Gastrocnemius medialis (tissue), 4 donors: ENCODE measurements at places on chromosomes 4 and X. TPM values are rescaled to one million over a fixed set of nuclear protein-coding genes. Genes with fewer than 3 reads are reported as not detected.

- DNase-seq: no peak
These were observed 273.1 kb upstream of the ARSJ start for GRCh38 chr4:114252499-114252898.

- DNase-seq: no peak
These were observed 852 bp upstream of the WDR44 start for GRCh38 chrX:118345045-118345463.

GRCh38 chr4:185624259-185624589, 88.9 kb upstream of the PDLIM3 start:
- no peak for DNase-seq

- no peak for DNase-seq
These were observed 20.5 kb upstream of the PRR32 start for GRCh38 chrX:126799059-126799458.

DNA sequence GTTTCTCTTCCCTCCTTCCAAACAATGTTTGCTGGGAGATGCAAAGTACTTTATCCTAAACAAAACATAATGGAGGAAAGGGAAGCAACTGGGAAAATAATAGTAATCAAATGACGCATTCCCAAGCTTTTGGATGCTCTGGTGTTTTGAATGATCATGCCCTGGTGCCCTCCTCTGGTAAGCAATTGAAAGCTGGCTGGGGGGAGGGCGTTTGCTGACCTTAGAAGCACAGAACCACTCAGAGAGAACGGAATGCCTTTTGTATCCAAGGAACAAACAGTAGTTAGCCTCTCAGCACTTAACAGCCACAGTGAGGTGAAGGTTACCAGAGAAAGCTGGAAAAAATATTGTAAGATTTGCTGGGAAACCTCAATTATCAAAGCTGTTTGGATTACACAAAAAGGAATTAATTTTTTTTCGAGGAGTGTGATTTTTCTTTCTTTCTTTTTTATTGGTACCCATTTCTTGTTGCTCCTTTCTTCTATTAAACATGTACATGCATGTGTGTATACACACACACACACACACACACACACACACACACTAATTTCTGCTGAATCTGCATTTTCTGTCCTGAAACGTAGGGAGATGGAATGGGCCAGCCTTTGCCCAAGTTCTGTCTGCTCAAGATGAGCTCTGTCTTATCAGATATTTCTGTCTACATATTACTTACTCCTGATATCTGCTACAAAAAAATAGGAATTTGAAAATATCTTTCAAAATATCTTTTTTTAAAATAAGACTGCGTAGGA, 155.8 kb upstream of the IGFBP7 start:
- no peak for DNase-seq

DNA sequence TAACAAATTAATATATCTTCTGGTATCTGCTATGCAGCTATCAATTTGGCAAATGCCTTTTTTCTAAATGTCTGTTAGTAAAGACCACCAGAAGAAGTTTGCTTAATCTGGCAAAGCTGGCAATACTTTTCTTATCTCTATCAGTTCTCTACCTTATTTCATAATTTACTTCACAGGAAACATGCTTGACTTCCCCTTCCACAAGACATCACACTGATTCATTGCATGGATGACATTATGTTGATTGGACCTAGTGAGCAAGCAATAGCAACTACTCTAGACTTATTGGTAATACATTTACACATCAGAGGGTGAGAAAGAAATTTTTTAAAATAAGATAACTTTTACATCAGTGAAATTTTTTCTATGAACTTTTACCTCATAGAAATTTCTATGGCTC, 66.0 kb upstream of the RLIM start:
- no peak for DNase-seq

- DNase-seq: no peak
These were observed 46.0 kb upstream of the C1QTNF7 start for GRCh38 chr4:15381806-15382338.

DNA sequence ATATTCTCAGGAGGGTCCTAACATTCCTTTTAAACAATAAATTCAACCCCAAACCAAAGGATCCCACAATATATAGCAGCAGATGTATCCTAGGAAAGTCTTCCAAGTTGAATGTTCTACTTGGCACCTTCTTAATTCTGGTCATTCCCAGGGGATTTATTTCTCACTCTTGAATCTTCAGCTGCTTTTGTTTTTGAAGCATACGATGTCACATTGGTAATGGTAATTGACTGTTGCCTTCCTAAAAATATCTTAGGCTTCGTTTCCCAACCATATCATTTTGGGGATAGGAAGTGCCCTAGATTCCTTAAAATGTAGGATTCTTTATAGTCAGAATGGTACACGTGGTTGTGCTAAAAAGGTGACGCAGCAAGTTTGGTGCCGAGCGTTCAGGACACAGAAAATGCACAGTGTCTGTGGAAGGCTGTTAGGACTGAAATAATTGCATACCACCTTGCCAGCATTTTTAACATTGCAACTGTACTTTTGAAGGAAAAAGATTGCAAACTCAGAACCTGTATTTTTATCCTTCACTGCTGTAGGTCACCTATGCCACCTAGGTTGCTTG, 8.1 kb downstream of the SNX25 start:
- no peak for DNase-seq

GRCh38 chr4:128715616-128716015, 93.9 kb upstream of the JADE1 start:
- no peak for DNase-seq

The CFAP299 gene
- total RNA-seq: not detected

The SUPT20HL1 gene
- total RNA-seq: not detected

The AKAP4 gene
- not detected for total RNA-seq

The AMER1 gene
- total RNA-seq: 4.3 TPM

The ELMOD2 gene
- total RNA-seq: 3.2 TPM

The USP17L22 gene
- not detected for total RNA-seq
